ENCODE measurements at places on chromosomes 2 and 18. TPM values are rescaled to one million over a fixed set of nuclear protein-coding genes. Genes with fewer than 3 reads are reported as not detected.

DNA sequence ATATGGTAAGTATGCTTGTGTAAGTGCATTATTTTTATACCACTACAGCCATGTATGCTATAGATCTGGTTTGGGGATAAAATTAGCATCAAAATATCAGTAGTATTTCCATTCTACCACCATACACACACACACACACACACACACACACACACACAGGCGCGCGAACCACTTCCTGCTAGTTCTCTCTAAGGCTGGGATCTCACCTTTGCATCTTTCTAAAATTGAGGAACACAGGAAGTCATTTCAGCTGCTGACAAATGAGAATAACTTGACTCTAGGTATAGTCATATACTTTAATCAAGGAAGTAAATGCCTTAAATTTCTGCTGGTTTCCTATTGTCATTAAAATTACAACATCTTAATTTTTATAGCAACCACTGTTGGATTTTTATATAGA lies 72.5 kb downstream of the RBM43 start:
- peak; percentile 21 for DNase-seq

The SCN3A gene
- total RNA-seq, result not detected

The CYP27A1 gene
- 1.2 TPM for total RNA-seq

- DNase-seq, result no peak
Measured at GRCh38 chr18:49520661-49521145, 33.7 kb upstream of the C18orf32 start.

GRCh38 chr2:45754131-45755010 lies 102.9 kb downstream of the PRKCE start:
- no peak for DNase-seq

The SIX2 gene
- not detected for total RNA-seq

The GCFC2 gene
- 30.8 TPM for total RNA-seq

GRCh38 chr2:31258351-31258750 lies 24.4 kb downstream of the EHD3 start:
- no peak for DNase-seq

- DNase-seq, result no peak
Measured at GRCh38 chr2:19711470-19712372, 190.1 kb downstream of the TTC32 start.

The DPYSL5 gene
- total RNA-seq, result not detected

- DNase-seq, result no peak
Measured at GRCh38 chr2:128801576-128801975, 482.9 kb upstream of the HS6ST1 start.

The ARHGAP15 gene
- 41.4 TPM for total RNA-seq

The SOX11 gene
- total RNA-seq, result not detected

The CRYBA2 gene
- total RNA-seq, result not detected

DNA sequence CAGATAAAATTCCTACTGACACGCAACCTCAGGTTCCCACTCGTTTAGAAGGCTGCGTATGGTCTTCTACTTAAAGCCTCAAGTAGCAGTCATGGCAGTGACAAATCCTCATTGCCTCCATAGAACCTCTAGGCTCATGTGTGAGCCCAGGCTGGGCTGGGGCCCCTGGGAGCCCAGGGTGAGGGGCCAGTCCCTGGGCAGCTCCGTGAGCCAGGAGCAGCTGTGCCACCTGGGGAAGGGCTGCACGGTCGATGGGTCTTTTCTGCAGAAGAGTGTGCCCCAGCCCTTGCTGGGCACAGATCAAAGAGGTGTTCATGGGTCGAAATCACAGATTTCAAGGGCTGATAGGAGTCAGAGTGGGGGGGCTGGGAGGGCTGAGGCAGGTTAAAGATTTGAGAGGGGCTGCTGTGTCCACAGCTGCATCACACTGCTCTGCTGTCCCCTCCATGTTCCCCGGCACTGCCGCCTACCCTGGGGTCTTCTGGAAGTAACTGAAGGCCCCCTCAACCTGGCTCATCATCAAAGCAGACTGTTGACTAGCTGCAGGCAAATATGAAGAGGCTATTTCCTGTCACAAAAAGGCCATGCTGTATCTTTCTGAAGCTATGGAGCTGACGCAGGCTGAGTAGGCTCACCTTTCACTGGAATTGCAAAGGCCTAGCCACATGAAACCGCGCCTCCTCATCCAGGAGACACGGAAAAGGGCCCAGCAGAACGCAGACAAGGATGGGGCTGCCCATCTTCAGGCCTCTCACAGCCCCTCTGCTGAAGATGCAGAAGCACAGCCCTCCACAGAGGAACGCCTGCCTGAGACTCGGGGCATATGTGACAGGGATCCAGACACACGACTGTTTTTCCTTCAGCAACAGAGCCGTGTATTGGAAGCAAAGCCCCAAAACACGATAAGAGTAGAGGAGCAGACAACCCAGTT lies 35.7 kb upstream of the ALPP start:
- DNase-seq, result peak; percentile 30

The SLC30A3 gene
- 0.55 TPM for total RNA-seq

DNA sequence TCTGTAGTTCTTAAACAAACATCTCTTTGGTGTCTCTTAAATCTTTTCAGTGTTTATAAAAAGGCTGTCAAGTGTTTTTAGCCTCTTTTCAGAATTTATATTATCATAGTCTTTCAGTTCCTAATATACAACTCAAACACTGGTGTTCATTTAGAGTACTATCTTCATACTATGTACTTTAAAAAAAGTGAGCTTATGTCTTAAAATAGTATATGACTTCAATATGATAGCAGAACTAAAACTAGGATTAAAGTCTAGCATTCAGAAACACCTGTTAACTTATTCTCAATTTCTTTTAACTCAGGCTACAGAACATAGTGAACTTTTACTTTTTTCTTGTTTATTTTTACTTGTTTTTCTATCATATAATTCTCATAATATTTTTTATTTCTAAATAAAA lies 14.7 kb upstream of the IKZF2 start:
- DNase-seq, result no peak

DNA sequence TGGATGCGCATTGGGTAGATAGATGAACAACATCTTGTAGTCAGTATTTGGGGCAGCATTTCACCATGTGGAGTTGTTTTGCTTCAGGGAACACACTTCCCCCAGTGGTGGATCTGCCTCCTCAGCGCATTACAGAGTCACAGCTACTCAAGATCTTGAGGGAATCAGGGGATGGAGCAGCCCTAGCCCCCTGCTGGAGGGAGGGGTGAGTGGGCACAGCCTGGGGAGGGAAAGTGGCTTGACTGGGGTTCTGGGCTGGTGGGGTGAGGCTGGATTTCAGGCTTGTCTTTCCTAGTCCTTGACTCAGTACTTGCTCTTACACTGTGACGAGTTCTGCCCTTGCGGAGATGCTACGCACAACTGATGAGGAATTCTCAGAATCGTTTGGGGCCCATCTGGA lies 271.0 kb upstream of the HS6ST1 start:
- DNase-seq, result no peak

- DNase-seq, result no peak
Measured at GRCh38 chr2:57990118-57990725, 56.4 kb upstream of the VRK2 start.

DNA sequence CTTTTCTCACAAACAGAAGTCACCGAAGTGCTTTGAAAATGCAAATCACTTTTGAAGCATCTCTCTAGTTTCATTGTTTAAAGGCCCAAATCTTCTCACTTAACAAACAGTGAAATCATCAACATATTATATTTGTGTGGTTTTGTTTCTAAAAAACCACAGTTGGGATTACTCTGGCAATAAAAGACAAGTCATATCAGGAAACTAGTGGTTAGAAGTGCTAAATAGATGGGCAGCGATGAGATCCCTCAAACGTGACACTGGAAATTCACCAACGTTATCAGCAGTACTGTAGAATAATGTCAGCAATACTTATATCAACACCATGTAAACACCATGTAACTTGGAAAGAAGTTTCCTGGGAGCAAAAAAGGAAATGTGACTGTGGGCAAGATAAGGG lies 893.5 kb downstream of the SUCLG1 start:
- no peak for DNase-seq

- DNase-seq, result no peak
Measured at GRCh38 chr18:33239298-33239697, 201.2 kb downstream of the CCDC178 start.

- no peak for DNase-seq
Measured at GRCh38 chr2:111091811-111092211, 28.9 kb upstream of the BCL2L11 start.

- no peak for DNase-seq
Measured at GRCh38 chr2:127873707-127874303, 12.0 kb downstream of the AMMECR1L start.

GRCh38 chr2:70094171-70094977 lies 7.1 kb downstream of the PCBP1 start:
- no peak for DNase-seq

- DNase-seq, result no peak
Measured at GRCh38 chr2:100895402-100895801, 75.5 kb downstream of the NPAS2 start.

- DNase-seq, result peak; percentile 65
Measured at GRCh38 chr2:105802587-105802986, 57.9 kb downstream of the NCK2 start.

The CNTNAP5 gene
- total RNA-seq, result not detected

DNA sequence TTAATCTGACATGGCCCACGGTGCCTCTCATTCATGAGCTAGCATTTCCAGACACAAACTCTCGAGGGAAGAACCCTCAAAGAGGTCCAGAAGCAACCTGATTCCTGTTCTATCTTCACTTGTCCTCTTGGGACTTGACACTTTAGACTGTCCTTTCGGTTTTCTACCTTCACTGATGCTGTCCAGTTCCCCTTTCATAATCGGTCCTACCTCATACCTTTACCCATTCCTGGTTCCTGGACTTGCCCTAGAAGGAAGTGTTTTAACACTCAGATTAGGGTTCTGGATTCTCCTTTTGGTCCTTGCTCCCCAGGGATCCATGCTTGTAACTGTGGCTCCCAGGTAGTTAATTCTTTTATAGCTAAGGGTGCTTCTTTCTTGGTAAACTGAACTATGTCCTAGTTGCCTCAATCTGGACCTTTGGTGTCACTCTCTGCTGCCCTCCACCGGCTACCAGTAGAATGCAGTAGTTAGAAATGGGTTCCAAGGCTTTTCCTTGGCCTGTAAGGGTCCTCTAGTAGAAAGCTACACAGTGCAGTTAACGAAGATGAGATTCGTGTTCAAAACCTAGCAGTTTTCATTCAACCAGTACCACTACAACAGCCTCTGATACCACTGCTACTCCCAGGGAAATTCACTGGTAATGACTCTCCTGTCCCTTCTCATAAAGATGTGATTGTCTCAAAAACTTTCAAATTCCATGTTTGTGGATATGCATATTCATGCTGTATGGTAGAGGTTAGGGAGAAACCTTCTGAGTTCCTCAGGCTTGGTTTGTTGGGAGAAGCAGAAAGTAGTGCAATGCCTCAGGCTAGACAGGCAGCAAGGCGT lies 178.1 kb upstream of the CYP26B1 start:
- no peak for DNase-seq

DNA sequence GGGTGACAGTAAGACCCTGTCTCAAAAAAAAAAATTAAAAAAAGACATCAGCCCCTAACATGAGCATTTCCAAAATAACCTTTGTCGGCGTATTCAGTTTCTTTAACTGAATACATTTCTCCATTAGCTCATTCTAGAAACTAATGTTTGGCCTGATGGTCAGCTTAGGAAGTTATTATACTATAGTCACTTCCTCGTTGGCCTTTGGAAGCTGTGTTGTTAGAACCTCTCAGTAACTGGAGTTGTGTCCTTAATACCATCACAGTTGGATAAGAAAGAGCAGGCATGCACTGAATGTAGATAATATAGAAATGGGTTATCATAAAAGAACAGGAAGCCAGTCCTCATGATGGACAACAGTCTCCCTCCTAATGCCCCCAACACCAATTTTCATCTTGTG lies 112.8 kb downstream of the ANTXR1 start:
- DNase-seq, result no peak

The TUBA4B gene
- not detected for total RNA-seq

The MOCOS gene
- 0.13 TPM for total RNA-seq

- no peak for DNase-seq
Measured at GRCh38 chr2:240644171-240644651, 18.9 kb downstream of the GPR35 start.

GRCh38 chr2:205889114-205889513 lies 196.9 kb downstream of the INO80D start:
- DNase-seq, result no peak

- DNase-seq, result no peak
Measured at GRCh38 chr2:26612034-26612433, 29.1 kb downstream of the CIB4 start.

DNA sequence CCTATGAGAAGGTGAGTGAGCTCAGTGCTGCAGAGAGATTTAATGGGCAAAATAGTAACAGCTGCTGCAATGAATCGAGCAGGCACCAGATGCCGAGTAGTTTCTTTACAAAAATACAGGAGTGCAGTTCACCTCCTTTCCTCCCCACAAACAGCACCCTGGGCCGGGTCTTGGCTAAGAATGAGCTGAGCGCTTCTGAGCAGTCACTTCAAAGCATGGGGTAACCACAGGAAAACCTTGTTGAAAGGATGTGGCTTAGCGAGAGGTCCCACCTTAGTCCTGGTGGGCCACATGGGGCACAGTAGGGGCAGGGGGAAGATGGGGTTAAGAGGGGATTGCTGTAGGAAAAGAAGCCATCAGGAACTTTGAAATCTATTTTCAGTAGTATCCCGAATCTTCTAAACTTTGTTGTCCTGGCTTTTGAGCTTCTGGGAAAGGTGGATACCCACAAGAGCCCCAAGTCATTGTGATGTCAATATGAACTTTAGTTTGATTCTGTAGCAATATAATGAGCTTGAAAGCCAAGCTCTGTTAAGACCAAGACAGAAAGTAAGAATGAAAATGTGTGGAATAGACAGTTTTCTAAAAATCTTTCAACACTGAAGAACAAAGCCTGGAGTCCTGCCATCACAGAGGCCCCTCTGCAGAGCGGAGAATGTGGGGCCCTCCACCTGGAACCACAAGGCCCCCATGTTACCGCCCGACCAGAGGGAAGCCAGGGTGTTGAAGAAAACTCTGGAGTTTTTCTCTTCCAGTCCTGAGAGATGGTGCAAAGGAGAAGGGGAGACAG lies 101.0 kb upstream of the ZNF236 start:
- peak; percentile 82 for DNase-seq

GRCh38 chr2:229376866-229377265 lies 105.8 kb upstream of the PID1 start:
- DNase-seq, result no peak

GRCh38 chr18:12327510-12328178 lies 19.6 kb downstream of the TUBB6 start:
- DNase-seq, result peak; percentile 75

GRCh38 chr18:10354241-10354811 lies 100.1 kb upstream of the APCDD1 start:
- DNase-seq, result no peak

The ACVR1C gene
- 0.61 TPM for total RNA-seq

- no peak for DNase-seq
Measured at GRCh38 chr2:83850071-83850725, 608.9 kb downstream of the SUCLG1 start.

DNA sequence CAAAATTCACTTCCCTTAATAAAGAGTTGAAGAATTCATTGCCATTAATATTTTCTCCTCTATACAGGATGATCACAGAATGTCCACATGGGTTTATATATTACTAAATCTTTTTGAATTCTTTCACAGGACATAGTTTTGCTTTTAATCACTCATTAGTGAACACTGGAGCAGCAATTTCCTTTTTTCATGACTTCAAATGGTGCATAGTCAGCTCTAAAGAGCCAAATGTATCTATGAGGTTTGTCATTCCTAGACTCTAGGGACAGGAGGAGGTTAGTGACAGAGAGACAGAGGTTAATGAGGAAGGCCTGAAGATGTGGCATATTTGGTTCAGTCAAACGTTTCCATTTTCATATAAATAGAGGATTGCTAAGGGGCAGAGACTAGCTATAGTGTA lies 111.8 kb downstream of the FSHR start:
- DNase-seq, result no peak

GRCh38 chr18:72468021-72468710 lies 76.0 kb downstream of the CBLN2 start:
- no peak for DNase-seq

The LRP2 gene
- total RNA-seq, result 0.07 TPM
